ENCODE measurements at places on chromosomes 3 and 15.
A peak's percentile ranks its signal among the peaks of the same experiment; 100 is the strongest.

DNA sequence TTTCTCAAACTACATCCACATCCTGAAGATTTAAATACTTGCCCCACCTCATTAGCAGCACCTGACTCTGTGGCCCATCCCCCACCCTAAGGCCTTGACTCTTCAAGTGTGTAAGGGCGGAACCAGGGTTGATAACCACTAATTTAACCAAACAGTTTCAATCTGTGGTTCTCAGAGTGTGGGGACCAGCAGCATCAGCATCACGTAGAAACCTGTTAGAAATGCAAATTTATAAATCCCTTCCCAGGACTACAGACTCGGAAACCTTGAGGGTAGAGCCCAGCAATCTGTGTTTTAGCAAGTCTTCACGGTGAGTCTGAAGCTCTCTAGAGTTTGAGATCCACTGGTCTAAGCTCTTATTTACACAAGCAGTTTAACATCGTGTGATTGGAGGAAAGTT is 12.4 kb downstream of the GNB4 start:
- DNase-seq = no peak

DNA sequence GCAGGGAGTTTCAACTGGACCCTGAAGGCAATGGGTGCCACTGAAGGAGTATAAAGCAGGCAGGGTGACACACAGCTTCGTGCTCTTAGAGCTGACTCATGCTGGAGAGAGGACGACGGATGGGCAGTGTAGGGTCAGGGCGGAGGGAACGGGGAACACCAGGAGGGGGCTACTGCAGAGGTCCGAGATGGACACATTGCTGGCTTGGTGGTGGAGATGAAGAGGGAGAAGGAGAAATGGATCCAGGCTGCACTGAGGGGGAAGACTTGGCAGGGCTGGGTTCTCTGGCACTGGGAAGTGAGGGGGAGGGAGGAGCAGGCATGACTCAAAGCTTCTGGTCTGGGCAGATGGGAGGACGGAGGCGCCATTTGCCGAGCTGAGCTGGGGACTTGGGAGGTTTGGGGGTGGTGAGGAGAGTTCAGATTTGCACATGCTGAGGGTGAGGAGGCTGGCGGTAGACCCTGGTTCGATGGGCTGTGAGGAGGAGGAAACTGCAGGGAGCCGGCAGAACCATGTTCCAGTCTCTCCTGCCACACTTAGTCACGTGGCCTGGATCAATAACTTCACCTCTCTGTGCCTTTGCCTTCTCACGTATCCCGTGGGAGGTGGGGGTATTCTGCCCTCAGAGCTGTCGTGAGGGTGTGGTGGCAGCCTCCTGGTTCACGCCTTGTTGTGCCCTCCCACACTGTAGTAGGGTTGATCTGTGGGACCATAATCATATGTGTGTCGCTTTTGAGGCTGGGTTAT is 4.6 kb upstream of the KCTD6 start:
- DNase-seq = no peak

GRCh38 chr15:49134683-49135341 is 20.6 kb downstream of the COPS2 start:
- DNase-seq = no peak

DNA sequence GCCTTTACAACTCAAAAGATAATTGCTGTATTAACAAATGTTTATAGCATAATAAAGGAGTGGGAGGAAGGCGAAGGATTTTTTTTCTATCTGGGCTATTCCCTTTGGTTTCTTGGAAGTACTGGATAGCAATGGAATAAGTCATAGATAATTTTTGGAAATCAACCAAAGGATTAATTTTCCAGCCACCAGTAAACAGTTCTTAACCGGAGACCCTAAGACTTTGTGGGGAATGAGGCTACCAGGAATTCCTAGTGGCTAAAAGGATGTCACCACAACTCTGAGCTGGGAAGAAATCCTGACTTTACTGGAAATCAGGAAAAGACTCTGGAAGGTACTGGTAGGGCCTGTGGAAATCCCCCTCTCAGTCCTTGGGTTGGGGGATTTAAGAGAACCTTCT is 138.4 kb upstream of the RARB start:
- no peak for DNase-seq

- no peak for DNase-seq
These were observed 266.8 kb downstream of the ABHD5 start for GRCh38 chr3:43957553-43957952.

- DNase-seq = no peak
These were observed 152.9 kb downstream of the XXYLT1 start for GRCh38 chr3:195117978-195118581.

DNA sequence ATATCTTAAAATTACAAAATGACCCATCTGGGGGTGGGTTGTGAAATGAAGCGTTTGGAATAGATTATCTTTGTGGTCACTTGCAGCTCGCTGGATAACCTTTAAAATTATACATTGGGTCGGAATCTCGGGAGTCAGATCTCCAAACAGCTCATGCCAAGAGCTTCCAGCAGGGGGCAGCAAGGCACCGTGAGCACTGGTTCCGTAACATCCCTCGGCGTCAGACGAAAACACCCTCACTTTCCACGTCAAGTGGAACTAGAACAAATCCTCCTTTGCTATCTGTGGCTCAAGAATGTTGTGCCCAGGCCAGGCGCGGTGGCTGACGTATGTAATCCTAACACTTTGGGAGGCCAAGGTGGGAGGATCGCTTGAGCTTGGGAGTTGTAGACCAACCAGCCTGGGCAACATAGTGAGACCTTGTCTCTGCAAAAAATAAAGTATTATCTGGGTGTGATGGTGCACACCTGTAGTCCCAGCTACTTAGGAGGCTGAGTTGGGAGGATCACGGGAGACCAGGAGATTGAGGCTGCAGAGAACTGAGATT is 31.1 kb downstream of the UMPS start:
- peak; percentile 44 for DNase-seq

- no peak for DNase-seq
These were observed 239.3 kb downstream of the EPHB1 start for GRCh38 chr3:135034291-135034768.

- DNase-seq = no peak
These were observed 58.4 kb upstream of the ARL8B start for GRCh38 chr3:5063724-5064123.

- DNase-seq = peak; percentile 60
These were observed 25.3 kb downstream of the EXOG start for GRCh38 chr3:38521391-38521987.

GRCh38 chr15:67372543-67372942 is 118.0 kb downstream of the IQCH start:
- DNase-seq = no peak

GRCh38 chr3:65902304-65902793 is 136.4 kb downstream of the MAGI1 start:
- DNase-seq = no peak
